ENCODE measurements at places on chromosomes 6 and 20.

GRCh38 chr6:15776458-15776980 is 113.7 kb upstream of the DTNBP1 start:
- no peak for DNase-seq

DNA sequence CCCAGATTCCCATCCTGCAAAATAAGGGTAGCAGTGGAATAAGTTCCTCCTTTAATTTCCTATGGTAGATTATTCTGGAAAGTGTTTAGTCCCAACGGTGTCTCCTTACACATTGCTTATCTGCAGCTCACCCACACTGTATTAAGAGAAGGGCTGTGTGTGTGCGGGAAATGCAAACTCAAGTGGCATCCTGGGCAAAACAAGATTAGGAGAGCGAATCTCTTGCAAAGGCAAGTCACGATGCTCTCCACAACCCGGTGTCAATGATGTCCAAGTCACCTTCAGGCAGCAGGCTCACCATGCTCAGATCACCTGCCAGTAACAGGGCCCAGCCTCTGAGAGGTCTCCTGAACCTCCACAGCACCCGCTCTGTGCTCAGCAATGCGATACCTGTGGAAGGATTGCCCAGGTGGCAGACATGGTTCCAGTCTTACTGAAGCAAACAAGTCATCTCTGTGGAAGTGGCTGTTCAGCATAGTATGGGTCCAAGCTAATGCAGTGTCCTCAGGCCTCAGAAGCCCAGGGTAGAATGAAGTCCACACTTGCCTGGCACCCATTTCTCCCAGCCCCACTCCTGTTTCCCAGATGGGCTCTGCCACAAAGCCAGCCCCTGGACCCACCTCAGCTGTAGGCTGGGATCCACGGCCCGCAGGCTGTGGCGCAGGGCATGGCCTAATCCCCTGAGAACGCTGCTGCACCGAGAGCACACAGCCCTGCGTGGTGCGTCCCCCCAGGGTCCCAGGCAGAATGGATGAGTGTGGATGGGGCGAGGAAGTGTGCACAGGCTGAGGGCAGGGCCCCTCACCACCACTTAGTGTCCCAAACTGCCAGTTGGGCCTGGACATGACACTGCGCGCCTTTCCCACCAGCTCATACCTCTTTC is 101.2 kb downstream of the PXDC1 start:
- no peak for DNase-seq

- no peak for DNase-seq
These were observed 56.1 kb downstream of the MEP1A start for GRCh38 chr6:46849361-46849690.

DNA sequence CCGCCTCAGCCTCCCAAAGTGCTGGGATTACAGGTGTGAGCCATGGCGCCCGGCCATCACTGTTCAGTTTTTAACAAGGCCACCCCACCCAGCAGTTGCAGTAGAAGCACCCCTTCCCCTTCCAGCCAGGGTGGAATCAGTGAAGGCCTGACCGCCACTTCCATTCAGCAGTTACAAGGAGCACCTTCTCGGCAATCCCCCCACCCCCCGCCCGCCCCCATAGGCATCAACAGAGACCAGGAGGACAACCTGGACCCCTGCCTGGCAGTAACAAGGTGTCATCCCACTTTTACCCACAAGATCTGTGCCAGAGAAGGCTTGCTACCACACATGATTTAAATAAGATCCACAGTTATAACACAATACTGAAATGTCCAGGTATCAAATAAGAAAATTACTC is 23.1 kb downstream of the NCR2 start:
- no peak for DNase-seq

- no peak for DNase-seq
These were observed 209.9 kb downstream of the ALDH8A1 start for GRCh38 chr6:134740027-134740373.

DNA sequence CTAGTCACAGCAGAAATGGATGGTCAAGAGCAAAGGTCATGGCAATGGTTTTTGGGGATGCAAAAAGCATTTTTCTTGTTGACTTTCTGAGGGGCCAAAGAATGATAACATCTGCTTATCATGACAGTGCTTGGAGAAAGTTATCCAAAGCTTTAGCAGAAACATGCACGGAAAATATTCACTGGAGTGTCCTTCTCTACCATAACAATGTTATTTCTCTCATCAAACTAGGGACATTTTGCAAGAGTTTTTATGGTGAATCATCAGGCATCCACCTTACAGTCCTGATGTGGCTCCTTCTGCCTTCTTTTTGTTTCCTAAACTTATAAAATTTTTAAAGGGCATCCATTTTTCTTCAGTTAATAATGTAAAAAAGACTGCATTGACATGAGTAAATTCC is 302.3 kb downstream of the HIVEP2 start:
- no peak for DNase-seq

DNA sequence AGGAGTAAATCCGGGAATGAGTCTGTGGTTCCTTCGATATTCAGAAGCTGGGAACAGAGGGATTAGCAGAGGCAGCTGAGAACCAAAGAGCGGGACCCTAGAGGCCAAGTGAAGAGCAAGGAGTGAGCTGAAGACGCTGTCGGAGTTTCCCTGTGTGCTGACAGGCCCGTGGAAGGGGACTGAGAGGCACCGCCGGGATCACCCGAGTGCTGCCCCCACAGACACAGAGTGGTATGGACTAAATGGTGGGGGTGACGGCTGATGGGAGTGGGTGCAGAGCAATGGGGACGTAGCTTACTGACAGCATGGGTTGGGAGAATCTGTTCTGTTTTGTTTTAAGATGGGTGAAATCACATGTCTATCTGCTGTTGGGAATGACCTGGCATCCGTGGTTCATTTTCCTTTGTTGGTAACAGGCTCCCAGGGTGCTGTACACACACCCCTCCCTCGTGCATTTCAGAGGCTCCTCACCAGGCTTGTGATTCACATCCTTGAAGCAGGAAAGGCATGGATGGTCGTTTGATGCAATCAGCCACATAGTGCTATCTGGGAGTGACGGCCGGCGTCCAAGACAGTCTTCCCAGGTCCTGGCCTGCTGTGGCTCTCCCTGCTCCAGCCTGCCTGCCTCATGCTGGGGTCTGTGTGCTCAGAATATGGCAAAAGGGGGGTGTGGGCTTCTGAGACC is 97.4 kb downstream of the THBS2 start:
- DNase-seq = no peak

- no peak for DNase-seq
These were observed 174.1 kb upstream of the PTPRK start for GRCh38 chr6:128694303-128695009.

GRCh38 chr6:121522265-121522664 is 86.8 kb downstream of the GJA1 start:
- DNase-seq = peak; percentile 86

DNA sequence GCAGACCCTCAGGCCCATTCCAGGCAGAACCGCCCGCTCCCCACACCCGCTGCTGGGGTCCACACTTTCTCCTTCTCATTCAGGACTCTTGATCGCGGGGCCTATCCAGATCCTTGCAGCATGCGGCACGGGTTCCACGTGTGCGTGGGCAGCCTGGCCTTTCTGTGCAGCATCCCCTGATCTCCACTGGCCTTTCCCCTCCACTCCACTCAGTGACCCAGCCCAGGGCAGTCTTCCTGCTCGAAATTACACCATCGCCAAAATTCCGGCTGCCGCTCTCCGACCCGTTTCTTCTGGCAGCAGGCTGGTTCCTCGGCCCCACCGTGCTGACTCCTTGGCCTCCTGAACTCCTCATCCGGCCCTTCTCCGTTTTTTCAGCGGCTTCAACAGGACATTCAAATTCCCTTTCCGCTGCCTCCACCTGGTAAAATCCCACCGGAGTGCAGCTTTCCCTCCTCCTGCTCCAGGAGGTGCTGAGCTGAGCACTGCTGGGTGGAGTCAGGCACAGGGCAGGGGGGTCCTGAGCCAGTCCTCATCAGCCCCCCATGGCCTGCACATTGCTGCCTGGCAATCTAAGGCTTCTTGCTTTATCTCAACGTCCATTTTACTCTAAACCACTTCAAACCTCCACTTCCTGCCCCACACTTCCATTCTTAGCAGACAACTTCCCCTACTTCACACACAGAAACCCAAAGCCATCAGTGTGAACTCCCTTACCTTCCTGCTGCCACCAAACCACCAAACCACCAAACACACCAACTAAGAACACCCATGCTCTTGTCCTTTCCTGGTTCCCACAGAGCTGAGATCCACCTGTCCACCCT is 9.0 kb downstream of the SFT2D1 start:
- DNase-seq = no peak

GRCh38 chr20:48357714-48358113 is 470.1 kb downstream of the PREX1 start:
- no peak for DNase-seq

GRCh38 chr6:63392092-63392724 is 72.4 kb upstream of the LGSN start:
- DNase-seq = no peak

GRCh38 chr6:151292974-151293687 is 53.4 kb downstream of the AKAP12 start:
- DNase-seq = no peak

- DNase-seq = no peak
These were observed 248.9 kb upstream of the THEMIS start for GRCh38 chr6:128149796-128150195.

GRCh38 chr6:124873066-124873410 is 89.2 kb upstream of the RNF217 start:
- no peak for DNase-seq

DNA sequence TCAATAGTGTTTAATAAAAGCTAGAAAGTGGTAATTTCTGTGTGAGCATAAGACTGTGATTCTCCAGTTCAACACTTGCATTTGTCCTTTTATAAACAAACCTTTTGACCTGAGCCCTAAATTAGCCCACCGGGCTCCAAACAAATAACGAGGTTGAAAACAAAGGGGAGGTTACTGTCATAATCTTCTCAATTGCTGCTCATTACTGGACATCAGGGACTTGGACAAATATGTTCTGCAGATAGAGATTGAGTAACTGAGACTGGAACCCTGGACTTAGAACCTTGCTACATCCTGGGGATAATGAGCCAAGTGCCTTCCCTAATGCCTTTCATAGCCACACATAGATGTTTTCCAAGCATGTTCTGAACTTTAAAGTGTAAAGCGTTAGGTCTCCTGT is 84.2 kb upstream of the PCSK2 start:
- DNase-seq = no peak

GRCh38 chr6:47734831-47735481 is 36.6 kb downstream of the ADGRF4 start:
- DNase-seq = no peak

DNA sequence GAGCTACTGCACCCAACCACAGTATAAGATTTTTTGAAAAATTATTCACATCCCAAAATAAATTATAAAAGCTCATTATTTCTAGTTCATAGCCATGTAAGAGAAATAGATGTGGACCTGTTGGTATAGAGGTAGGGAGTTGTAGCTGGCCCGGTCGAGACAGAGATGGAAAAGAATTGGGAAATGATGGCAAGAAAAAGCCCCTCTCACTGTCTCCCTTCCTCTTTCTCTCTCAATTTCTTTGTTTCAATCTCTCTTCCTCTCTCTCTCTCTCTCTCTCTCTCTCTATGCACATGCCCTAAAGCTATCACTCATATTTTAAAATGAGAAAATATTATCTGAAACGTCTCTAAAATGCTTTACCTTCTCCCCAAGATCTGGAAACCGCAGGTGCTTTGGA is 80.7 kb upstream of the CD83 start:
- DNase-seq = no peak

- DNase-seq = peak; percentile 88
These were observed 350.5 kb downstream of the PRL start for GRCh38 chr6:21946298-21946783.

DNA sequence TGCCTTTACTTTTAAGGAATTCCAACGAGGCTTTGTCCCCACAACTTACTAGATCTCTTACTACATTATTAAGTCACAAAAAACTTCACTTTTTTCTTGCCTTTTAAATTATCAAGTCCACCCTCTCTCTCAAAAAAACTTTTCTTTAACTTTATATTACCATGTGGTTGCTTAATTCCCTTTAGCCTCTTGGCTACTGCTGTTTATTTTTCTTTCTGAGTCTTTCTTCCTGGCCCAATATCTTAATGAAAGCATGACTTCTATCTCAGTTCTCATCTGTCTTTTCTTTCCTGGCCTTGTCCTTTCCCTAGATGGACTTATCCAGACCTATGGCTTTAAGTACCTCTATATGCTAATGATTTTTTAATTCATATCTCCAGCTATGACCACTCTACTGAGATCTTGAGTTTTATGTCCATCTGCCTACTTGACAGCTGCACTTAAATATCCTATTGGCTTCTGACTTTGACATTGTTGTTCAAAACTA is 710.5 kb downstream of the RFPL4B start:
- no peak for DNase-seq

DNA sequence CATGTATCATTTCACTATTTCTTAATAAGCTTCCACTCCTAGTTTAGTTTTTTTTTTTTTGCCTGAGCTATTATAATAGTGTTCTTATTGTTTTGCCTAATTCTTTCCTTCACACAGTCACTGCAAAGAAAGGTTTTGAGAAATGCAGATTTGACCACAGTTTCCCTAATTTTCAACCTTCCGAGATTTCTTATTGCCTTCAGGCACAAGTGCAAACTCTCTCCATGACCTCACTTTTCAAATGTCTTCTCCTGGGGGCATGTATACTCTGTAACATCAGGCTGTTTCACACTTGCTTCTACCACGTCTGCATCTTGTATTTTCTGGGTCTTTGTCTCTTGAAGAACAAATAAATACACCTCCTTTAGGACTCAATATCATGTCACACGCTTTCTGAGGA is 339.0 kb upstream of the CITED2 start:
- DNase-seq = no peak

DNA sequence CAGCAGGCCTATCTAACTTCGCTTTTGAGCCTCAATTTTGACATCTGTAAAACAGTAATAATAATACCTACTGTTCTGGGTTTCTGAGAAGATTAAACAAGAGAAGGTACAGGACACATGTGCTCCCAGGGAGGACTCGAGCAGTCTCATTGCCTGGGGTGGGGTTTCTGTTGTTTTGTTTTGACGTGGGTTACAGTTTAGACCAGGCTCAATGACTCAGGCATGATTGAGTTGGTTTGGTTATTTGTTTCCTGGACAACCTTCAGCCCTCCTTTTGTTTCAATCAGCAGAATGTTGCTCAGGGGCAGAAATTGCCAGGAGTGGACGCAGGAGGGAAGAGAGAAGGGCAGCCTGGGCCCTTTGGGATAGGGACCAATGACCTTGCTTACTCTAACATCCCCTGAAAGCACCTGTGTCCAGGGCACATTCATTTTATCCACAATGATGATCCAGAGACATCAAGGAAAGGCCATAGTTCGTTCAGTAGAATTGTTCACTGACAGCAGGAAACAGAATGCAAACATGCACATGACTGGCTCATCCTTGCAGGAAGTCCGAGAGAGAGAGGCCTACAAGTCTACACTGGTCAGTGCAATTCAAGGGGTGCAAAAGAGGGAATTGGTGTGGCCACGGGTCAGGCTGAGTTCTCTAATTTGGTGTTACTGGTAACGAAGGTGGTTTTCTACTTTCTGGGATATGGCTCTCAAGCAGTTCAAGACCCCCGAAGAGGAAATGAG is 74.5 kb upstream of the MRPS10 start:
- peak; percentile 68 for DNase-seq

DNA sequence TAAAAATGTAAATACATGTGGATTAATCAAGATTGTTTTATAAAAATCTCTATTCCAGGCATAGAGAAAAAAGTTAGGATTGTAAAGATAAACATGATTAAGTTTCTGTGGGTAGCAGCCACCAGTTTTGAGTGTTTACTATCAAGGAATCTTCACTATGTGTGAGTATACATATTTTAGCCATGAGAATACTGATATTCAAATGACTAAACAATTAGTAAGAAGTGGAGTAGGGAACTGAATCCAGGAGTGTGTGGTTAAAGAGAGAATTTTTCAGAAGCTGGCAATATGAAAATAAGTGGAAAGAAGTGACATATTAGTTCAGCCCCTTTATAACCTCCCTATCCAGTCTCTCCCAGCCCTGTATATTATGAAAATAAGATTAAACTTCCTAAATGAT is 10.3 kb downstream of the ELOVL2 start:
- DNase-seq = peak; percentile 27

All from GM04504 (cell line).